ENCODE measurements at places on chromosomes 5 and 9.

GRCh38 chr5:41896230-41896629, 7.9 kb upstream of the RIMOC1 start:
- DNase-seq, result no peak

DNA sequence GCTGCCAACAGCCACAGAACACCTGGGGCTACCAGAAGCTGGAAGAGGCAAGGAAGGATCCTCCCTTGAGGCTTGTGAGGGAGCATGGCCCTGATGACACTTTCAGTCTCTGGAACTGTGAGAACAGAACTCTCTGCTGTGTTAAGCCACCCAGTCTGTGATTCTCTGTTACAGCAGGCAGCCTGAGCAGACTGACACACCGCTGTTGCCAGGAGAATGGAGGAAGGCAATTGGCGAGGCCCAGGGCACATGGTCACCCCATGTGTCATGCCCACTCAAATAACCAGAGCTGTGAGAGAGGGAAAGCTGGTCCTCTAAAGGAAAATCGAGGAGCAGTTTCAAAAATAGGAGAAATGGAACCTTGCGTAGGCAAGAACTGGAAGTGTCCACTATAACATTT, 12.0 kb upstream of the KIF4B start:
- DNase-seq, result no peak

- no peak for DNase-seq
Observed at GRCh38 chr9:129607027-129607387, 13.9 kb downstream of the C9orf50 start.

DNA sequence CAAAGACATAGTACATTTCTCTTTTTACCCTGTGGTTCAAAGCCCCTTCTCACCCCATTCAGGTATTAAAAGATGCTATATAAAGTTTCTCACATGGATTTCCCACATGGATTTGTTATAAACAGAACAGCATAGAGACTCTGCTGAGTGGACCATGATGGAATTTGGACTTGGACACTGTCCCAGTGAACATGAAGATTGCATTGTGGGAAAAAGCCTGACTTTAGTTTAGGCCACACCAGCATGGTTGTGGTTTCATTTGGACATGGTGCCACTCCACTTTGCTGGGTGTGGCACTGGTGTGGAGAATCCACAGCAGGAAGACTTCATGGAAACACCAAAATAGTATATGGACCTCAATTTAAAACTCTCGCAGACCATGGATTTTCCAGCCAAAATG, 124.6 kb downstream of the ARHGAP26 start:
- DNase-seq, result no peak

DNA sequence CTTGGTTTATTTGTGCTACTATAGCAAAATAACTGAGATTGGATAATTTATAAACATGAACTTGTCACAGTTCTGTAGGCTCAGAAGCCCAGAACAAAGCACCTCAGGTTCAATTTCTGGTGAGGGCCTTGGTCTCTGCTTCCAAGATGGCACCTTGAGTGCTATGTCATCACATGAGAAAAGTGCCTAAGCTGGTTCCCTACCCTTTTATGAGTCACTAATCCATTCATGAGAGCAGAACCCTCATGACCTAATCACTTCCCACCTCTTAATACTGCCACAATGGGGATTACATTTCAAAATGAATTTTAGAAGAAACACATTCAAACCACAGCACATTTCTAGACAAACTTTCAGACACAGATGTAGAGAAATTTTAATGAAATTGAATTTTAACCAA, 98.2 kb upstream of the PRSS3 start:
- DNase-seq, result no peak

GRCh38 chr5:151720215-151720614, 33.5 kb upstream of the SPARC start:
- DNase-seq, result no peak
